AML-193 (cell line): ENCODE measurements at places on chromosomes 2 and 18.
A peak's percentile ranks its signal among the peaks of the same experiment; 100 is the strongest.

GRCh38 chr18:24933345-24933744 lies 418.6 kb downstream of the ZNF521 start:
- no peak for DNase-seq

DNA sequence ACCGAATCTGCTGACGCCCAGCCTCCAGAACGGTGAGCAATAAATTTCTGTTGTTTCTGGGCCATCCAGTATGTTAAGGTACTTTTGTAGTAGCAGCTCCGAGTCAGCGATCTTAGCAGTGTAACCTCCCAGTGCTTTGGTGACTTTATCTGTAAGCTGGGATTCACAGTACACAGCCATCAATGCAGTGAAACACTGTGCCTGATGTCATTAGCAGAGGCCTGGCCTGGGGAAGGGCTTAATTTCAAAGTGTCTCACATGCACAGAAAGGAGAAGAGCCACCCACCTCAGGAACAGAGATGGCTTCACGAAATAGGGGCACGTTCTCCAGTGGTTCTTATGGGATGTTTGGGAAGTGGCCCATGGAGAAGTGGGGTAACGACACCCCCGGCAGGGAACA lies 281.2 kb downstream of the PHLPP1 start:
- no peak for DNase-seq

DNA sequence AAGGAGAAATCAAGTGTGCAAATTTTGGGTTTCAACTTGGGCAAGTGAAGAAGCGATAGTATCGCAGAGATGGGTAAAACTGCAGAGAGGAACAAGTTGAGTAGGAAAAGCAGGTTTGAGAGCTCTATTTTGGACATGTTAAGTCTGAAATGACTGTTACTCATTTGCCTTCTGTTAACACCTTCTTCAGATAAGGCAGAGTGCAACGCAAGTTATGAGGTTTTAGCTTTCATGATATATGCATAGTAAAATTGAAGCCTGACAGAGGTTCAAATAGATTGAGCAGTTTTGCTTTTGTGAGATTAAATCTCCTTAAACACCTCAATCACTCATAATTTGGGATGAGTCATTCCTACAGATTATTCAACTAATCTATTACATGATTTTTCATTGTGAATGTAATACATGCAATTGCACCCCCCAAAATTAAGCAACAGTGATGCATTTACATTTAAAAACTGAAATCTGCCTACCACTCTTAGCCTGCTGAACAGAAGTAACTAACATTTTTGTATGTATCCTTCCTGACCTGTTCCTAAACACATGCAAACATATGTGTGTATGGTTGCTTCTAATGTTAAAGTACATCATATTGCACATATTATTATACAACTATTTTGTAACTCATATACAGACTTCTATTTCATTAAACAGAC lies 575.4 kb downstream of the ARHGAP15 start:
- DNase-seq = no peak

- DNase-seq = no peak
These were observed 63.3 kb upstream of the UGP2 start for GRCh38 chr2:63778391-63778790.

DNA sequence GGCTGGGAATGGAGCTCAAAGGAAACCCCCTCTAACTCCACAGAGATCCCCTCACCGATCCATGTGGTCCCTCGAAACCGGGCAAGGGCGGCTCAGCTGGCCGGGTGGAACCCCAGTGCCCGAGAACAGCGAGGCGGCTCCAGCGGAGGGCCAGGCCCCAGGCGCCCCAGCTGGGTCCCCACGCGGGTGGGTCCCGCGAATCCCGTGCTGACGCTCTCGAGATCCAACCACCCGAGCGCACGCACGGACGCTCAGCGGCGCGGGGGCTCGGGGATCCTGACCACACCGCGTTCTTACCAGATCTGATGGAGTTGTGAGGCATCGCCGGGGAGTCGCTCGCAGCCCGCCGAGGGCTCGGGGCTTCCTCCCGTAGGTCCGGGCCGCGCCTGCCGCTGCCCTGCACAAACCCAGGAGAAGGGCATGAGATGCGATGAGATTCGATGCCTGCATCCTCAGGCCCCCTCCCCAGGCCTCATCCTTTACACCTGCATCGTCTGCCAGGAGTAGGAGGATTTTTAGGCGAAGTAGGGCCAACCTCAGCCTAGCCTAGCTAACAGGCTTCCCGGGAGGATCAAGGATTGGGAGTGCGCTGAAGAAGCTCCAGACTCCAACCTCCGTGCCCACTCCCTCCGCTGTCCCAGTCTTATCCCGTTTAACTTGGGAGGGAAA lies 514 bp downstream of the PAX8 start:
- no peak for DNase-seq

- DNase-seq = peak; percentile 64
These were observed 35.5 kb upstream of the TTR start for GRCh38 chr18:31555971-31556747.

GRCh38 chr18:45227001-45227742 lies 388.1 kb upstream of the SLC14A2 start:
- no peak for DNase-seq

GRCh38 chr2:112242384-112242783 lies 12.5 kb downstream of the ZC3H8 start:
- DNase-seq = no peak

DNA sequence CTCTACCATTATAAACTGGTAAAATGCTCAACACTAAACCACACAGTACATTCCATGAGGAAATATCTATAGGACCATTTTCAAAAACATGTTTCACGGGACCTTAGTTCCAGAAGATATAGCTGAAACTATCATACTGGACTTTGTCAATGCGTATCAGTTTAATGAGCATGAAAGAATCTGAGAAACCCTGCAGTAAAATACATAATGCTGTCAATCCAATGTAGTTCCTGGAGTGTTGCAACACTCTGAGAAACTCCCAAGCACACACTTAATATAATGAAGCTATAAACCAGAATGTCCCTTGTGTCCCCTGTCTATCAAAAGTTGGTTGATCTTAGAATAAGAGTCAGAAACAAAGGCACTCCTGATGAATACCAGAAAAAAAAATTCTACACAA lies 16.2 kb downstream of the IWS1 start:
- DNase-seq = no peak

DNA sequence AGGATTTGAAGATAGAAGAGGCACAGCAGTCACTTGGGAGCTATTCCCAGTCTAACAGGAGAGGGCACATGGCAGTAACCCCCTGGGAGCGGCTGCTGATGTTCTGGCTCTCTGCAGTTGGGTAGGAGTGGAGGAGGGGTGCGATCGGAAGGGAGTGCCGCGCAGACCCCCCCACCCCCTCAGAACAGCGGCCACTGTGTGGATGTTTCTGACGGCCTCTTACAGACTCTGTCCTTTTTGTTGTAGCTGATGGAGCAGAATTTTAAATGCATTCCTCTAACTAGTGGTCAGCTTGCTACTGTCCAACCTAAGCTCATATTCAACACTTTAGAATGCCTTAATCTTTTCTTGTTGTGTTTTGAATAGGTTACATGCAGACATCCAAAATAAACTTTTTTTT lies 127.9 kb downstream of the AGAP1 start:
- no peak for DNase-seq

DNA sequence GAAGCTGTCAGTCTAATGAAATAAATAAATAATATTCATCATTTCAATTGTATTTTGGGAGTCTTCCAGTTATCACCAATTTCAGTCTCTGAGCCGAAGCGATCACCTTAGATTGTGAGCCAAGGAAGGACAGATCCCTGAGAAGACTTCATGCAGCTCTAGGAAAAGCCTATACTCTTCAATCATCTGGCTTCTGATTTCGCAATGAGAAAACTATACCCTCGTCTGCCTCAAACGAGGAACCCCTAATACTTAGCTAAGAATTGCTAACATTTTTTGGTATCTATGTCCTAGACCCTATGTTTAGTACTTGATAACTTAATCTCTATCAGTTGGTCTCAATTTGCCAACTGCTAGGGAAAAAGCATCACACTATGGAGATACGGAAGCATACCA lies 4.5 kb upstream of the TTC27 start:
- DNase-seq = no peak

DNA sequence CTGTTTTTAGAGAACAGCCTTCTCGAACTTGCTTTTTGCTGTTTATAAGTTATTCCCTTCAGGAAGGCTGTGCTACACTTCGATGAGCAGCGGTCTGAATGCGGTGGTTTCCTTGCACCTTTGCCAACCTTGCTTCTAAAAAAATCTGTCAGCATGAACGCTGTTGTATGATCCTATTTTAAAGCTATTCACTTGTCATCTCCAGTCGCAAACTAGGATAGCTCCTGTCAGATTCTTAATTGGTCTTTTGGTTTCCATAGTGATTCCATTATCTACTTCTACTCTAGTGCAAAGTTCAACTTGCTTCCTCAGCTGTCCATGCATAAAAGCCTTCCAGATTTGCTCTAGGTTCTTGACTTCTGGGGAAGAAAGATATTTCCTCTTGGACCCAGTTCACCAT lies 76.3 kb upstream of the GALNT3 start:
- no peak for DNase-seq

- no peak for DNase-seq
These were observed 296.7 kb downstream of the DSEL start for GRCh38 chr18:67219821-67220220.

GRCh38 chr2:152485954-152486736 lies 151.2 kb downstream of the FMNL2 start:
- DNase-seq = no peak

GRCh38 chr2:134668821-134669220 lies 50.0 kb downstream of the TMEM163 start:
- no peak for DNase-seq

GRCh38 chr18:45713239-45713638 lies 10.7 kb upstream of the SLC14A1 start:
- no peak for DNase-seq

DNA sequence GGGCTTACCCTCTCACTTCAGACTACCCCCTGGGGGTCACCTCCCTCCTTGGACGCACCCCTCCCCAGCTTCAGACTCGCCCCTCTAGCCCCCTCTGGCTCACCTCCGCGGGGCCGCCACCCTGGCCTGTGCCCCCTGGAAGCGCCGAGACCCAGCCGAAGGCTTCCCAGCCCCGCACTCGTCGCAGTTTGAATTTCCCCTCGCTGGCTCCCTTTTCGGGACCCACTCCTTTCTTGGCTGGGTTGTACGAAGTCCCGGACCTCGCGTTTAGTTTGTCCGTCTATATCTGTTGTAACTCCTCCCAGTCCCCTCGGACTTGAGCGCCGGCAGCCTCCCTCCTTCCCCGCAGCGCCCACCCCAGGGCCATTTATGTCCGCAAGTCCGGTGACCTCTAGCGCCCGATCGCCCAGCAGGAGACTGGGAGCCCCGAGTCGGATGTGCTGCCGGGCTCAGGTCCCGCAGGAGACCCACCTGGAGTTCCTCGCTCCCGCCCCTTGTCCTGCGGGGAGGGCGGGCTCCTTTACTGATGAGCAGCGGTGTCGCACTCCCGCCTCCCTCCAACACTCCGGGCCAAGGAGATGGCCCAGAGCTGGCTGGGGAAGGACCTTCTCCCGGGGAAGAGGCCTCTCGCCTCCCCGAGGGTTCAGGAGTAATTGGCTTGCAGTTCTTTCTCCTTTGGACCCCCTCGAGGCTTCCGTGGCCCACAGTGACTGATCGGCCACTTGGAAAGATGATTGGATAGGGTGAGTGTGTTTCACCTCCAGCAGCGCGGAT lies 692 bp upstream of the RAX start:
- no peak for DNase-seq

GRCh38 chr18:54740136-54740846 lies 88.0 kb upstream of the RAB27B start:
- no peak for DNase-seq

DNA sequence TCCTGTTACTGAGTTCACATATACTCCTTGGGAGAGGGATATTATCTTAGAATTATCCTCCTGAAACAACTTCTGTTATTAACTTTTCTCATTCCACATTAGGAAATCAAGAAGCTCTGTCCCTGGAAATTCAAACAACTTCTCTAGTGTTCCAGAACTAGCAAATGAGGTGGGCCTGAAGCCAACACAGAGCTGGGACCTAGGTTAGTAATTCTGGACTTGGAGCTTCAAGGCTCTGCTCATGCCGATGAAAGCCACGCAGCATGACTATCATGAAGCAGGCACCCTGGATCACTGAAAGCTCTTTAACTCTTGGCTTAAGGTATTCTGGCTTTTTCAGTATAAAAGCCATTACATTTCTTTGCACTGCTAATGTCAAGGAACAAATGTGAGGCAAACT lies 242.7 kb downstream of the TGIF1 start:
- no peak for DNase-seq

DNA sequence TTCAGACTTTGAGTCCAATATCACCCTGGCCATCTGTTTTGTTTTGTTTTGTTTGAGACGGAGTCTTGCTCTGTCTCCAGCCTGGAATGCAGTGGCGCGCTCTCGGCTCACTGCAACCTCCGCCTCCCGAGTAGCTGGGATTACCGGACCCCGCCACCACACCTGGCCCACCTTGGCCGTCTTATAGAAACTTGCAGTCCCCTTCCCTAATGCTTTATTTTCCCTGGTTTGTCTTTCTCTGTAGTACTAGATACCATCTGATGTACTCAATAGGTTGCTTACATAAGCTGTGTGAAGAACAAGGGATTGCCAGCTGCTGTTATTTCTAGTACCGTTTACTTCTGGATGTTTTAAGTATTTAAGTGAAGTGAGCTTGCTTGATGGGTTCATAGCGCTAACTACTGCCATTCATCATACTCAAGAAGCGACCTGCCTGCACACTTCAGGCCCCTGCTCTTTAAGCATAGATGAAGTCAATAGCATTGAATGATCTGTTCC lies 1.2 kb downstream of the RPL31 start:
- no peak for DNase-seq

GRCh38 chr18:45462179-45462578 lies 153.1 kb upstream of the SLC14A2 start:
- DNase-seq = no peak

DNA sequence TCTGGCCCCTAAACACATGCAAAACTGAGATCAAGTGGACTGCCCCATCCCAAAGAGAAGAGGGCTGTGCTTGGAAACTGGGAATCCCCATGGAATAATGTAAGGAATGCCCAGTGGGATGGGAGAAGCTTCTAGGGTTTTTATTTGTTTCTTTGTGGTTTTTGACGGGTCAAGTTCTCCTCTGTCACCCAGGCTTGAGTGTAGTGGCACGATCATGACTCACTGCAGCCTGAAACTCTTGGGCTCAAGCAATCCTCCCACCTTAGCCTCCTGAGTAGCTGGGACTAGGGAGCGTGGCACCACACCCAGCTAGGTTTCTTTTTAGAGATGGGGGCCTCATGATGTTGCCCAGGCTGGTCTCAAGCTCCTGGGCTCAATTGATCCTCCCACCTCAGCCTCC lies 101.7 kb upstream of the ZSWIM2 start:
- no peak for DNase-seq

- no peak for DNase-seq
These were observed 22.9 kb upstream of the MTX2 start for GRCh38 chr2:176246331-176246730.
